ENCODE measurements at places on chromosomes 5 and 9.

GRCh38 chr5:133006653-133007052, 19.7 kb downstream of the ZCCHC10 start:
- no peak for DNase-seq

- no peak for DNase-seq
Observed at GRCh38 chr5:39368116-39368515, 3.8 kb upstream of the C9 start.

DNA sequence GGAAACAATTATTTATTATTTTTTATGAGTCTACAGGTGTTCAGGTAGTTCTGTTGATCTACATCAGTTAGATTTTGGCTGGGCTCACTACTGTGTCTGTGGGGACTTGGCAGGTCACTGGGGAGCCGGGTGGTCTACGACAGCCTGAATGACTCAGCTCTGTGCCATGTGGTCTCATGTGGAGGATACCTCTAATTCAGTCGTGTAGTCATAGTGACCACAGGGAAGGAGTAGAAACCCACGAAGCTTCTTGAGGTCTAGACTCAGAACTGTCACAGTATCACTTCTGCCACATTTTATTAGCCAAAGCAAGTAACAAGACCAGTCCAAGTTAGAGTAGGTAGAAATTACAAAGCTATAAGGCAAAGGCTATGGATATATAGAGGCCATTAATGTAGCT, 64.7 kb upstream of the GRAMD2B start:
- no peak for DNase-seq

DNA sequence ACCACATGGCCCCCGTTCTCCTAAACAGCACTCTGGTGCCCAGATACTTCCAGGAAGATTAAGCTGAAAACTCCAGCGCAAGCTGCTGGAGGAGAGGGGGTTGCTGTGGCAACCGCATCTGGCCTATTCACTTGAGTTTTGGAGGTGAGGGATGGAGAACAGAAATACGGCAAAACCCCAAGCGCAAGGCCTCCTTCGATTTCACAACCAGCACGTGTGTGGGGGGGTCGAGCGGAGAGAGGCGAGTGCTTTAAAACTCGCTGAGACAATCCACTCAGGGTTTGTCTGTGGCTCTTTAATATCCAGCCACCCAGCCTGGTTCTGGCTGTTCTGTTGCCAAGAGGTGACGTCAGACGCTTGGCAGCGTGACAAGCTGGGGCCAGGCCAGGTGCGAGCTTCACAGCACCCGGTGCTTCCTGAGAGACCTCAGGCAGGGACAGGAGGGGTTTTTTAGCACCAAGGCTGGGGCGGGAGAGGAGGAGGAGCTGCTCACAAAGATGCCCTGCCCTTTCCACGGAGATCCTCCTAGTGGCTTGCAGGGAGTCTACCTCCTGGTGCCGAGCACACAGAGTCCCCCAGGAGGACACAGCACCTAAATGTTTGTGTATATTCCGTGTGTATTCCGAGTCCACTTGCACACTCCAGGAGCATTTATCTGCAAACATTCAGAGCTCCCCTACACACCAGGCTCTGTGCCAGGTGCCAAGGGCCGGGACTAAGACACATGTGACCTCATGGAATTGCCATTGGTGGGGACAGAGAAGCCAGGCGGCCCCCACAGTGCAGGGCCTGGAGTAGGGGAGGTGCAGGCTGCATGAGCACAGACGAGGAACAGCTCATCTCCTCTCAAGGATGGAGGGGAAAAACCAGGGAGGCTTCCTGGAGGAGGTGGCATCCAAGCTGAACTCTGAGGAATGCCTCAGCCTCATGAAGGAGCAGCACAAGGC, 194.6 kb downstream of the OLFM1 start:
- no peak for DNase-seq

- peak; percentile 18 for DNase-seq
Observed at GRCh38 chr9:108272349-108272899, 583.4 kb downstream of the ACTL7B start.

DNA sequence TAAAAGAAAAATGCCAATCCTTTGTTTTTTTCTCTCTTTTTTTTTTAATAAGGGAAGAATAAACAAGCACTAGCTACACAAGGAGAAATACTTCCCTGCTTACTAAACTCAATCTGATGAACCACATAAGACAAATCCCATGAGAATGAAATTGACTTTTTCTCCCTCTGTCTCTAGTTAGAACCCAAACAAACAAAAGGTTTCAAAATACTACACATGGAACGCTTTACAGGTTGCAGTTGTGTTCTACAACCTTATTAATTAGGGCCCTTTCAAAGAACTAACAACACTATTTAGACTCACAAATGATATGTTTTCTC, 124.5 kb downstream of the PDE4D start:
- no peak for DNase-seq

- no peak for DNase-seq
Observed at GRCh38 chr5:16742938-16743337, 126.1 kb upstream of the RETREG1 start.

- peak; percentile 23 for DNase-seq
Observed at GRCh38 chr5:129459777-129460671, at the start of gene ADAMTS19. Gene ADAMTS19, plus strand, starts transcription at chr5:129460298. Its CDS starts 94 bp downstream, at chr5:129460392.

DNA sequence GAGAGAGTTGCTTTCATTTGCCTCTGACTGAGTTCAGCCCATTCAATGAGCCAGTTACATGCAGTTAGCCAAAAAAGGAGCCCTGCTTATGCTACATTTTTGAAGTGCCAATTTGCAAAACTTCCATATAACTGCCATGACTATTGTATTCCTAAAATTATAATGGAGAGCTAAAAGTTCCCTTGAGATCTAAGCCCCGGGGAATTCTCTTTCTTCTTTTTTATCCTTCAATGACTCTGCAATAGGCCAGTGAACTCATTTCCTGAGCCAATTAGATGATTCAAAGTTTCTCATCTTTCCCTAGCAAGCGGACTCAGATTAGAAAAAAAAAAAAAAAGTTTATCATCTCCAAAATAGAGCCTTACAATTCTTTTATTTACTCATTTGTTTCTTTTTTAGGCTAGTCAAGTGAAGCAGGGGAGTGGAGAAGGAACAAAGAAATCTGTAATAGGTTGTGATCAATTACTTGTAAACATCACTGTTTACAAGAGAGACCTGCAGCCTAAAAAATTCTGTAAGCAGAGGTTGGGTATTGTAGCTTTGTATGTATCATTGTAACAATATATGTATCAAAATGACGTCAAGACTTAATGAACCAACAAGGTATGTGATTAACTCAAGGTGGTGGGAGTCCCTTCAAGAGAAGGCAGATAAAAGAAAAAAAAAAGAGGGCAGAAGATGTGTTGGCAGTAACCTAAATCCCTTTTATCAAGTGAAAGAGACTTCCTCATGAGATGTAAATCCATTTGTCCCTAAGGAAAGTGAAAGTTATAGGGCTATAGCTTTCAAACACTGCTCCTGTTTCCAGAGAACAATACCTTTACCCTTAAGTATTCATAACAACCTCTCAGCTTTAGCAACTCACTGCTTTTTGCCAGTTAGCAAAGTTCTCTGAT, 48.7 kb upstream of the HOMER1 start:
- DNase-seq = no peak

DNA sequence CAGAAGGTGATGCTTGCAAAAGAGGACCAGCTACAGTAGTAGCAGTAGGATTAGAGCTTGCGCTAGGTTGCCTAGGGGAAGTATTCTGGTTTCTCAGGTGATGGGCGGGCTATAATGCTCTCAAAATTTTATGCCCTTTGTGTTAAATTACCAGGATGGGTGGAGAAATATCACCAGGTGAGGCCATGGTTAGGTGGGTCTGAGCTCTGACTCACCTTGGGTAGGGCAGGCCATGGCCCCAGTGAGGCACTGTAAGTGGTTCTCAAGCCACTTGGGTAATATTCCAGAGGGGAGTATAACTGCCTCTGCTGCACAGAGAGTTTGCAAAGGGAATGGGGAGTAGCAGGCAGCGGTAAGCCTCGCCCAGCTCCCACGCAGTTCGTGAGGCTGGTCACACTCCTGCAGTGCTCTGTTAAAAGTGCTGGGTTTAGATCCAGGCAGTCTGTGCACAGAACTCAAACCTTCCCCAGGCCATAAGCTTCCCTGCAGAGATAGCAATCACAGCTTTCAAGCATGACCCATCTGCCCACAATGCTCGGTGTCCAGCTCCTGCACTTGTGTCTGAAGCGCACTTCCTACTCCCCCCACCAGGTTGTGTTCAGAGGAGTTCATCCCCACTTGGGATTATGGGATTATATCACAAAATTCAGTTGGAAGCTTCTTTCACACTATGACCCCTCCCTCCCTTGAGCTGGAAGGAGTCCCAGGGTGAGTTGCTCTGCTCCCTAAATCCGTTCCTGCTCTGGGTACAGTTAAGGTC, 575.0 kb downstream of the CHSY3 start:
- DNase-seq = no peak

DNA sequence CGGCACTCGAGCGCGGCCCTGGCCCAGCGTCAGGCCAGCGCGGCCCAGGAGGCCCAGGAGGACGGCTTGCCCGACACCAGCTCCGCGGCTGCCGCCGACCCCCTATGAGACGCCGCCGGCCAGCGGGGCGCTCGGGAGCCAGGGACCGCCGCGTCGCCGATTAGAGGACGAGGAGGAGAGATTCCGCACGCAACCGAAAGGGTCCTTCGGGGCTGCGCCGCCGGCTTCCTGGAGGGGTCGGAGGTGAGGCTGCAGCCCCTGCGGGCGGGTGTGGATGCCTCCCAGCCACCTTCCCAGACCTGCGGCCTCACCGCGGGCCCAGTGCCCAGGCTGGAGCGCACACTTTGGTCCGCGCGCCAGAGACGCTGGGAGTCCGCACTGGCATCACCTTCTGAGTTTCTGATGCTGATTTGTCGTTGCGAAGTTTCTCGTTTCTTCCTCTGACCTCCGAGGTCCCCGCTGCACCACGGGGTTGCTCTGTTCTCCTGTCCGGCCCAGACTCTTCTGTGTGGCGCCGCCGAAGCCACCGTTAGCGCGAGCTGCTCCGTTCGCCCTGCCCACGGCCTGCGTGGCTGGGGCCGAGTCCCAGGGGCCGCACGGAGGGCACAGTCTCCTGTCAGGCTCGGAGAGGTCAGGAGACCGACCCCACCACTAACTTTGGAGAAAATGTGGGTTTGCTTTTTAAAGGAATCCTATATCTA, 42.6 kb upstream of the CACNA1B start:
- no peak for DNase-seq

Data from NCI-H1048 (cell line).